Cerebellar cortex (tissue), 1 donor: ENCODE measurements at places on chromosomes 12 and 14.

GRCh38 chr12:12620730-12621315, 9.1 kb downstream of the CREBL2 start:
- peak; percentile 91 for DNase-seq

DNA sequence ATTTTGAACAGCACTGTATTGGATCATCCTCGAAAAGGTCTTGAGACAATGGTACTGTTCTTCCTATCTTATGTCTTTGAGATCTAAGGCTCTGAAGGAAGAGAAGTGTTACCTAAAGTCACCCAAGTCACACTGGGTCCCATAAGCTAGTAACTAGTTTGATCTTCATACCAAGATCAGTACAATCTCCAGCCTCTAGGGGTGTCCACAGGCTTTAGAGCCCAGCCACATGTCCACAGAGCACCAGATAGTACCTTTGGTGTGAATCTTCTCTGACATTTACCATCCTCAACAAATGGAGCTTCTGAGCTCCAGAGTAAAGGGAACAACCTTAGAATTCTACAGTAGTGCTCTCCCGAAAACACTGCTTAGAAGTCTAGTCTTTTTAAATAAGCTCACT, 78.7 kb downstream of the KSR2 start:
- DNase-seq, result no peak

GRCh38 chr12:24233519-24234246, 284.2 kb upstream of the SOX5 start:
- no peak for DNase-seq

DNA sequence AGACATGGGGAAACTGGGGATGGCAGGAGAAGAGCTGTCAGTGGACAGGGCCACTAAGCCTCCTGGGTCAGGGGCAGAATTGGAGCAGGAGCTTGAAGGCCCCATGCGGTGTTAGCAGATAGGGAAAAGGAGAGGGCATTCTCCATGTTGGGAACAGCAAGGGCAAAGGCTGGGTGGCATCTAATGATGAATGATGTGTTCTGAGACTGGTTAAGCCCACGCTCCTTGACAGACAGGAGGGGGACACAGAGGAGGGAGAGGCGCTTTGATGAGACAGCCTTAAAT, 63.0 kb downstream of the CLMN start:
- no peak for DNase-seq

DNA sequence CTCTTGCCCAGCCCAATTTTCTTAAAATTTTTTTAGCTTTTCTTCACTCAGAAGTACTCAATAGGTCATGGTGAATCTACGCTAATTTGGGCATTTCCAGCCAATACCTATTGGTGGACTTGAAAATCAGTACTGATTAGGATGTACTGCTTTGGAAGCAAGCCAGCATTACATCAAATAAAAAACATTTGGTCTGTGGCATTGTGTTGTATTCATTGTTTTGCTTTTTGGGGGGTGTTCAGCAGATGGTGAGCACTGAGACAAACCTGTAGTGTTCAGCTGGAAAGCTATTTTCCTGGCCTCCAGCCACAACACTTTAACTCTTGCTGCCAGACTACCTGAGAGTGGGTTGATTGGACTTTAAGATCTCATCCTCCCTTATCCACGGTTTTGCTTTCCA, 4.0 kb downstream of the MAPKAPK5 start:
- peak; percentile 32 for DNase-seq

GRCh38 chr12:85872497-85873091, 1.5 kb upstream of the NTS start:
- DNase-seq, result peak; percentile 83

- DNase-seq, result peak; percentile 93
These were observed 168.3 kb downstream of the PAWR start for GRCh38 chr12:79522257-79522988.

DNA sequence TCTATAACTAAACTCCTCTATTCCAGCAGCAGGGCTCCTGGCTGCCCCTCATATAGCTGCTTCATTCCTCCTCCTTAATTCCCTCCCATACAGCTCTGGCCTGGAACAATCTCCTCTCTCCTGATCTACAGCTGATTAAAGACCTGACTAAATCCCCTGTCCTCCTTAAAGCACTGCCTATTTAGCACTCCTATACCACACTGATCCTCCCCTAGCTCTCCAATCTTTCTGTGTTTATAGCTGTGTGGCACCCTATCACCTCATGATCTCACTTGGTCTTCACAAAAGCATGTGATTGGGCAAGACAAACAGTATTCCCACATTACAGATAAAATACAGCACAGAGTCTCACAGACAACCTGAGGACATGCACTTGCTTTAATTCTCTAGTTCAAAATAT, 17.4 kb downstream of the FMNL3 start:
- DNase-seq, result no peak

DNA sequence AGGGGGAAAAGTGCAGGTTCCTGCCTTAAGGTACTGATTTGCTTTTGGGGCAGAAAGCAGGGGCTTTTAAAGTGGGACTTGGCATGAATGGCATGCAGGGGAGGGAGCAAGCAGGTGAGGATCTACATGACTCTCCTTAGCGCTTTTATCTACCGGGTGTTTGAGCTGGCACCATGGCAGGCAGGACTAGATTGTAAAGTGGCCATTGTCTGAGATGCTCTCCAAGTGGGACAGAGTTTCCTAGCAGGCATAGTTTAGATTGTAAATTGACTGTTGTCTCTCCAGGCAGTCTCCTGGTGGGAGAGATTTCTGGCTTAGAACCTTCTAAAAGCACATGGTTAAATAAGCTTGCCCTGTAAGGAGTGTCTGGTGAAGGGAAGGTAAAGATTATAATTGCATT, 5.3 kb upstream of the DICER1 start:
- no peak for DNase-seq

DNA sequence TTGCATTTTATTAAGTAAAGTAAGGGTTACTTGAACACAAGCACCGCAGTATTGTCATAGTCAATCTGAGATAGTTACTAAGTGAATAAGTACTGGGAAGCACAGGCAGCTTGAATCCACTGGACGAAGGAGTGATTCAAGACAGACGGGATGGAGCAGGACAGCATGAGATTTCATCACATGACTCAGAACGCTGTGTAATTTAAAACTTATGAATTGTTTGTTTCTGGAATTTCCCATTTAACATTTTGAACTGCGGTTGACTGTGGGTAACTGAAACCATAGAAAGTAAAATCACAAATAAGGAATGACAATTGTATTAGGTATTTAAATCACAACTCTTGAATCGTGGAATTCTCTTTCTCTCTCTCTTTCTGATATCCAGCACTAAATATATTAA, 1630.4 kb upstream of the SEL1L start:
- DNase-seq, result no peak

- DNase-seq, result no peak
These were observed 484.6 kb downstream of the GALC start for GRCh38 chr14:87508333-87508732.
